MCF 10A (cell line): ENCODE measurements at places on chromosomes 1 and 21.

DNA sequence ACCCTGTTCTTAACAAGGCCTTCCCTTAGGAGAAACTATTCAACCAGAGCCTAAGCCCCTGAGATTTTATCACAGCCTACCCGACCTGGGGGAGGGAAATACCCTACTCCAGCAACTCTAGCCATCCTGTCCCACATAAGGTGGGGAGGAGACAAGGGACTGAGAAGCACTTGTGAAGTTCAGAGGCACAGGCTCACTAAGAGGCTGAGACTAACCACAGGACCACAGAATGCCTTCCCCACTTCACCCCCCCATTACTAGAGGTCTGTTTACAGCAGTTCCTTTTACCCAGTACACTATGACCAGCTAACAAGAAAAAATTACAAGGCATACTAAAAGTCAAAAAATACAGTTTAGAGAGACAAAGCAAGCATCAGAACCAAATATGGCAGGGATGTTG, 86.8 kb downstream of the TEX35 start:
- DNase-seq = no peak

- DNase-seq = no peak
Measured at GRCh38 chr1:227773558-227773957, 38.3 kb downstream of the SNAP47 start.

DNA sequence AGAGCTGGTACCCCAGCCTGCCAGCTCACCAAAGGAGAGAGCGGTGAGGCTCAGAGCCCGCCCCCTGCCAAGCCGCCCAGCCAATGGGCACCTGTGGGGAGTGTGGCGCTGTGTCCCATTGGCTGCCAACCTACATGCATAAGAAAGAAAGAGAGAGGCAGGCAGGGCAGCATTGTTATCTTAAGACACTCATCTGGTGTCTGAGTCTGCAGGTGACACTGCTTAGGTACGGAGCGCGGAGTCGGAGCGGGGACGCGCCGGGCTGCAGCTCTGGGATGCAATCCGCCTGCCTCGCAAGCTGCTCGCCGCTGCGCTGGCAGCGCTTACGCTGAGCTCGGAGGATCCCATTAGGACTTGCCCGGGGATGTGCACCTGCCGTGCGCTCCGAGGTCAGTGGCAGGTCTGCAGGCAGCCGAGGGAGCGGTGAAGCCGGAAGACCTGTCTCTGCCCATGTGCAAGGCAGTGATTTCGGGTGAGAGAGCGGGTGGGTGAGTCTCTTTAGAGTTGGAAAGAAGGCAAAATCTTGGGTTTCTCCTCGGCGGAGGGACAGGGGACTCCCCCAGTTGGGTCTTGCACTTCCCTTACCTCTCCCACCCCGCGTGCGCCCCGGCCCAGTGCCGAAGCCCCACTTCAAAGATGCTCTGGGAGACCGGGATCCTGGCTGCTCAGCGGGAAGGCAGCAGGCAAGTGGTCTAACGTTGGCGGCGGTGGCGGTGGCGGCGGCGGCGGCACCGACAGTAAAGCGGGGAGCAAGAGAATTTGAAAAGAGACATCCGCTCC, at the start of gene BRINP2:
BRINP2 (plus strand) TSS at position 203 of the 780 bp plus-strand sequence. CDS start 58,919 bp downstream, outside the sequence.
- peak; percentile 43 for DNase-seq

DNA sequence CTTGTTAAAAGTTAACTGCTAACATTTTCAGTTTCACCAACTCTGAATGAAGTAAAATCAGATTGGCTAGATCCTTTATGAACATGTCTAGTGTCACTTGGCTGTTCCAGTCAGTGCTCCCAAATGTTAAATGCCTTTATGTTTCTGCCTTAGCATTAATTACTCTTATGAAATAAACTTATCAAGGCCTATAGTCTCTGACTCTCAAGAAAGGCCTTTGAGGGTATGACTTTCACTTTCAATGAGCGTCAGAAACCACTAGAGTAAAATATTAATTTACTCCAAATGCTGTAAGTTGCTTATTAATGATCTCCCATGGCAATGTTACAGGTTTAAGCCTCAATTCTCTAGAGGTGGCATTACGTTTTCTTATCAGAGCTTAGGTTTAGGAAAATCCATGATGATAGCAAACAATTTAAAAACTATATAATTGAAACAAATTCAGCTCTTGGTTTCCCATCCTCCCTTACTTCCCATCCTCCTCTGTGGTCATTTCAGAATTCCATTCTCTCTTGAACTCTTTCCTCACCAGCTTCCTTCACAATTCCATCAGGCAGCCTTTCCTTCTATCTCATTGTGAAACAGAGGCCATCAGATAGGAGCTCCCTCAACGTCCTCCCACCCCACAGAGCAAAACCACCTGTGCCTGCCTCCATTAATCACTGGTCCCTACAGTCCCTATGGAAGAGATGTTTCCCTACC, 108.6 kb upstream of the COP1 start:
- no peak for DNase-seq

DNA sequence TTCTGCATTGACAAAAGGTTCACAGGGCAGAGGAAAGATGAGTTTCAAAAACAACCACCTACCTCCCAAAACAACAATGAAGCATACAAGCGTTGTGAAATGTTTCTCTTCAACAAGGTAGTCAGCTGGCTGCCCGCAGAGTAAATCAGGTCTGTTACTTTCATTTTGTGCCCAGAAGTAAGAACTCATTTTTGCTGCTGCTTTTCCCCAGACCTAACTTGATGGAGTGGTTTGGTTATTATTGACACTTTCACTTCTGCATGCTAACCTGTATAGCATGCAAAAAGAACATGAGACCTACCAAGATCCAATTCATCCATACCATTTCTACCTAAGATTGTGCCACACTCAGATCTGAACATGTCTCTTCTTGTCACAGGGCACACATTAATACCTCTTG, 1.3 kb downstream of the SLC9C2 start:
- DNase-seq = peak; percentile 10

DNA sequence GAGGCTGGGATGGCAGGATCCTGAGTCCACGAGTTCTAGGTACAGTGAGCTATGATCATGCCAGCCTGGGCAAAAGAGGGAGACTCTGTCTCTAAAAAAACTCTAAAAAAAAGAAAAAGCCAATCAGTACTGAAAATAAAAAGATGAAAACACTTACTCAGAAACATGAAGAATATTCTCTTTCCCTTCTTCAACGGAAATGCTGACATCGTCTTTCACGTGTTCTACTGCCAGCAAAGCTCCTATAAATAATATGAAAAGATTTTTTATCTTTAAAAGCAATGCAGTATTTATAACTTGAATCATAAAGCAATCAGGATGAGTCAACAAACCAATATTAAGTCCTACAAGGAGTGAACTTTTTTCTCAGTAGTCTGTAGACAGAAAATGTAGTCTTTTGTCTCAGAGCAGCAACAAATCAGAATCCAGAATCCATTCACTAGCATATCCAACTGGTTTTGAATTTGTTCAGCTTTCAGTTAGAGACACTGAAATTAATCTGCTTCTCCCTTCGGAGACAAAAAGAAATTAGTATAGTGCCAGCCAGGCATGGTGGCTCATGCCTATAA, 6.2 kb downstream of the EPRS1 start:
- DNase-seq = no peak

- DNase-seq = peak; percentile 100
Measured at GRCh38 chr1:211515090-211516023, 23.4 kb upstream of the RD3 start.

DNA sequence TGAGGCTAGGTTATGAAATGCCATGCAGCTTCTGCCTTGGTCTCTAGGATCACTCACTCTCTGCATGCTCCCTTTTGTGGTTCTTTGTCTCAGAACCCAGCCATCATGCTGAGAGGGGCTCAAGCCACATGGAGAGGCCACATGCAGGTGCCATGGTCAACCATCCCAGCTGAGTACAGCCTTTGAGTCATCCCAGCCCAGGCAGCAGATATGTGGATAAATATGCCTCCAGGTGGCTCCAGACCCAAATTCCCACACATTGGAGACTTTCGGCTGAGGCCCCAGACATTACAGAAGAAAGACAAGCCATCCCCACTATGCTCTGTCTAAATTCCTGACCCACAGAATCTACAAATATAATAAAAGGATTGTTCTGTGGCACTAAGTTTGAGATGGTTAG, 102.0 kb downstream of the LHX9 start:
- DNase-seq = no peak

DNA sequence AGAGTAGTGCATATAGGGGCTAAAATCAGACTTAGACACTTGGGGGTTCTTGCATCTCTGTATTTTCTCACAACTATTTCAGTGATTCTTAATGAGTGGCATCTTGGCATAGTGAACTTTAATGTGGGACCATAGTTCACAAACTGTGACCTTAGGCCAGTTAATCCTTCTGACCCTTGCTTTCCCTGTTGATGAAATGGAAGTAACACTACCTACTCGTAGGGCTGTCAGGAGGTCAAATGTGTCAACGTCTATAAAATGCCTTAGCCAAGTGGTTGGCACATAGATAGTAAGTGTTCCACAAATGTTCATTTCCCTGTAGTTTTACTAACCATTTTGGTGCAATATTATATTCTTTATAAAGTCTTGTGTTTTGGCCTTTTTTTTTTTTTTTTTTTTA, 49.4 kb downstream of the DYRK1A start:
- DNase-seq = peak; percentile 13

GRCh38 chr1:42148166-42148565, 5.0 kb upstream of the GUCA2B start:
- no peak for DNase-seq

GRCh38 chr21:44263221-44263760, 1.6 kb upstream of the DNMT3L start:
- no peak for DNase-seq

- DNase-seq = peak; percentile 79
Measured at GRCh38 chr1:39901714-39902459, at the start of gene MYCL. Gene MYCL (minus strand): TSS chr1:39901917. CDS start chr1:39901434, 483 bp downstream.

DNA sequence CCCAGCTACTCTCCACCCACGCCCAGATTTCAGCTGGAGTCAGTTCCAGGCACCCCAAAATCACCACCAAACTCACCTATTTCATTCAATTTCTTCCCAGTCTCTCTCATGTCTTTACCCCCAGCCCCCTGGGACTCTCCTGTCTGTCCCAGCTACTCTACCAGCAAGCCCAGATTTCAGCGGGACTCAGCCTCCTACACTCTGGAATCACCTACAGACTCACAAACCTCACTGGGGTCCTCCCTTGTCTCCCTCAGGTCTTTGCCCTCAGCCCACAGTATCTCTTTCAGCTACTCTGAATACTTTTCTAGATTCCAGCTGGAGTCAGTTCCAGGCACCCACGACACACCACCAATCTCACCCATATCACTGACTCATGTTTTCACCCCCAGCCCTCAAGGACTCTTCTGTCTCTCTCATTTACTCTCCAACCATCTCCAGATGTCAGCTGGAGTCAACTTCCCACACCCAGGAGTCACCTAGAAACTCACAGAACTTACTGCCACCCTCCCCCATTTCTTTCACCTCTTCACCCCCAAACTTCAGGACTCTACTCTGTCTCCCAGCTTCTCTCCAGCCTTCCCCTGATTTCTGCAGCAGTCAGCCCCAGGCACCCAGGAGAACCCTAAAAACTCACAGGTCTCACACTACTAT, 1529.3 kb upstream of the TPTE start:
- no peak for DNase-seq

- no peak for DNase-seq
Measured at GRCh38 chr1:236275586-236275985, 6.2 kb downstream of the ERO1B start.

GRCh38 chr1:212782422-212783154, 9.0 kb downstream of the NSL1 start:
- DNase-seq = peak; percentile 58

- no peak for DNase-seq
Measured at GRCh38 chr1:13803546-13804239, 103.7 kb downstream of the PRDM2 start.

DNA sequence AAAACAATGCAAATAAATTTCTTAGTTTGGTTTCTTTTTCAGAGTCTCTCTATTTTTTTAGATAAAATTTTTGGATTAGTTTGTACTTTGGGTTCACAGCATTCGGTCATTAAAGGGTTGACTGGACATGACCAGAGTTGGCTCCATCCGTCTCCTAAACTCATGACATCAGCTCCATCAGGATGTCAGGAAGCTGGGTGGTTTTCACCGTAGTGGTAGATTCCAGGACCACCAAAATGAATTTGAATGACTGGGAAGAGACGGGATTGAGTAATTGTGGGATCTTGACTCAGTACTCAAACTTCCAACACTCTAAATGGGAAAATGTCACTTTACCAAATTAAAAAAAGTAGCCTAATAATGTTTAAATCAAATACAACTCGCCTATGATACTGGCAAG, 279.2 kb upstream of the DUSP10 start:
- DNase-seq = no peak

GRCh38 chr1:245901037-245901436, 606.0 kb downstream of the SMYD3 start:
- DNase-seq = no peak

GRCh38 chr1:205595861-205596260, 36.0 kb downstream of the ELK4 start:
- DNase-seq = no peak

GRCh38 chr21:16162953-16163352, 433.2 kb downstream of the USP25 start:
- no peak for DNase-seq

DNA sequence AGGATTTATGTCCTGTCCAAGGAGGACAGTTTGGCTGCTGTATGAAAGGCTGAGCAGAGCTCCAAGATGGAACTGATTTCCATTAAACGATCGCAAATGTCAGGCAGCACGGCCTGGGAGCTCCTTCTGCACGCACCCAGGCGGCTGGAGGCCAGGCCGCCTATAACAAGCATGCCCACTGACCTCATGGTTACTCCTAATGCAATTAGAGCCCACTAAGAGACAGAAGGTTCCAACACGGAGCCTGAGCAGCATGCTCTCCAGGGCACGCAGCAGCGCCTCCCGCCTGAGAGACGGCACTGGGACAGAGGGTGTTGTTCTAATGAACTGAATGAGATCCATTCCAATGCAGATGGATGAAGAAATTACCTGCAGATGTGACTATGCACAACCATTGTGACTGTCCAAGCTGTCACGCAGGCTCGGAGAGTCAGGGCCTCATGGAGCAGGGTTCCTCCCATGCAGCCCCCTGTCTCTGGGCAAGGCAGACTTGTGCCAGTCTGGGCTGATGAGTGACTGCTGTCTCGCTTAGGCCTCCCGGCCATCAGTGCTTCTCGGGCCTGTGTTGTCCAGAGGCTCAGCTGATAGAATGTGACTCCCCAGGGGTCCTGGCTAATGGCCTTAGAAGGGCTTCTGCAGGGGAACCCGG, 25.2 kb upstream of the CDCA8 start:
- DNase-seq = no peak

DNA sequence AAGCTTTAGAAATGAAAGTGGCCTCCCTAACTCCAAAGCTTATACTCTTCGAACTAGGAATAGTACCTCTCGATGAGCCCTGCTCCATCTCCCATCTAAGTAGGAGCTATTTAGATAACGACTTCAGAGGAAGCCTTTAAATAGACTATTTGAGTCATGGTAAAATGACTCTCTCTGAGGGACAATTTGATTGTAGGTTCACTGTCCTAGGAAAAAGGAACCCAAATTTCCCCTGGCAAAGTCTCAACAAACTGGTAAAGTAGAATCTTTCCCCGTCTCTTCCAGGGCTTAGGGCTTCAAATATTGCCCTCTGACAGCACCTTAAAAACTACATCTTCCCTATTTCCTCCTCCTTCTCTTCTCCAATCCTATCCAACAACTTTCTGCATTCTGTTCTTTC, 2.0 kb upstream of the FCER1A start:
- no peak for DNase-seq
